Ovary (tissue), 10 donors: ENCODE measurements at places on chromosomes 1 and 21. TPM values are rescaled to one million over a fixed set of nuclear protein-coding genes. Genes with fewer than 3 reads are reported as not detected.

The CFAP107 gene
- total RNA-seq = 2.2 TPM

The C2CD4D gene
- total RNA-seq = not detected

The CCDC30 gene
- total RNA-seq = 5.8 TPM

The FAM3B gene
- 7.7 TPM for total RNA-seq

- peaks cover 9% of the 10 kb centered on the region for H3K4me1 ChIP-seq
- H3K4me3 ChIP-seq = peak within 1 kb of the TSS; percentile 74
- no peaks in the 10 kb centered on the region for H3K36me3 ChIP-seq
- no peaks in the 10 kb centered on the region for H3K27me3 ChIP-seq
- peak within 1 kb of the TSS; percentile 72 for H3K27ac ChIP-seq
These were observed at the start of gene SCP2 for GRCh38 chr1:52927212-52928014. SCP2 (plus strand) TSS chr1:52927276; CDS start chr1:52927397, 121 bp downstream.

DNA sequence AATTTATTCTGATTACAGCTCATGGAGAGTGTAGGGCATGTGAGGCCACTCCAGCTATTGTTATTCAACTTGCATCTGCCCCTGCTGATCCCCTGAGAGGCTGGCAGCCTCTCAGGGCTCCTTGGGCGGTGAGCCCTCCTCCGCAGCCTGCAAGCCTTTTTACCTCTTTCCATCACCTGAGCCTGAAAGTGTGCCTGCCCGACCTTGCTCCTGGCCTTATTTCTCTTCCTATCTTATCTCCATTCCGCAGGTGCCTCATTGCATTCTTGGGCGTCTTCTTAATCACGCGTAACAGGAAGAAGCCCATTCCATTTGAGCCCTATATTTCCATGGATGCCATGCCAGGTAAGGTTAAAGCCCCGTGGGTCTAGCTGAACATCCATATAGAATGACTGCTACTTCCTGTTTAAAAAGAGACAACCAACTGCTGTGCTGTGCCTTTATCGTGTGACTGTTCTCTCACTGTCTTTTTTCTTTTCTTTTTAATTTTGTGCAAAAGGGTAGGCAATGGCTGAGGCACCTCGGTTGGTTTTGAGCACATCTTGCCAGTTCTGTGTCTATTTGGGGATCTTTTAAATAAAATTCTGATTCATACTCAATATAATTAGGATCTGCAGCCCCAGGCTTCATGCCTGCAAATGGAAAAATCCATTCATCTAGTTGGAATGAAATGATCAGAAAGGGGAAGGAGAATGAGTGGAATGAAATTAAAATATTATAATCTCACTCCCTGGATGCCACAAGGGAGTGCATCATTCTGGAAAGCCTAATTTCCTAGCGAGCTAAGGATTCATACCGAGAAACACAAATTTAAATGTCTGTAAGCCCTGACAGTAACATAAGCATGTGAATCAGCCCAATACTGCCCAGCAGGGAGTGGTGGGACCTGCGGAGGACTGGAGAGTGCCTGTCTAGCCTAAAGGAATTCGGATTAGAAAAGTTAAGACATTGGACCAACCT is 38.6 kb upstream of the RCAN3 start:
- H3K4me1 ChIP-seq = no peaks in the 10 kb centered on the region
- no peak for DNase-seq
- H3K4me3 ChIP-seq = no peak overlapping the region
- H3K27ac ChIP-seq = no peak overlapping the region

- H3K4me3 ChIP-seq = no peak overlapping the region
- H3K27me3 ChIP-seq = no peaks in the 10 kb centered on the region
- no peak overlapping the region for H3K27ac ChIP-seq
- H3K36me3 ChIP-seq = no peaks in the 10 kb centered on the region
- H3K4me1 ChIP-seq = no peaks in the 10 kb centered on the region
These were observed 272.0 kb downstream of the BRINP3 start for GRCh38 chr1:190205713-190206112.

DNA sequence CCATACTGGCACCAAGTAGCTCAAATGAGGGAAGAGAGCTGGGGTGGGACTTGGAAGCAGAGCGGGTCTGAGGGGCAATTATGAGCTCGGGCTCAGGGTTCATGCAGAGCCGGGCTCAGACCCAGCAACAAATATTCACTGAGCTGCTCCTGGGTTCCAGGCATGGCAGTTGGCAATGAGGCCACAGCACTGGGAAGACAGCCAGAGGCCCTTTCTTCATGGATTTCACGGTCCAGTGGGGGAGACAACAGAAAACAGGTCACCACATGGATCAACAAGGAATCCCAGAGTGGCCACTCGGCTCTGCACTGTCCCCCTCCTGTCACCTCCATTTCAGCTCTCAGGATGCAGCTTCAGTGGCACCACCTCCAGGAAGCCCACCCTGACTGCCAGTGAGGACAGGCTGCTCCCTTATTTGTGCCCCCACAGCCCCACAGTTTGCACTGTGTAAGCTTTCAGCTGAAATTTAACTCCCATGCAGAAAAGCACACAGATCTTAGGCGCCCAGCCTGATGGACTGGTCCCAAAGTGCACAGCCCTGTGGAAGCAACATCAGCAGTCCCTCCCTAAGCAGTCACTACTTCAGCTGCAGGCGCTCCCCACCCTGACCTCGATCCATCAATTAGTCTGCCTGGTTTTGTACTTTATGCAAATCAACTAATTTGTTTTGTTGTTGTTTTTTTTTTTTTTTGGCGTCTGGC is 22.4 kb downstream of the ARHGEF19 start:
- DNase-seq = no peak
- H3K27me3 ChIP-seq = no peaks in the 10 kb centered on the region
- no peak overlapping the region for H3K4me3 ChIP-seq
- peaks cover 5% of the 10 kb centered on the region for H3K4me1 ChIP-seq
- H3K27ac ChIP-seq = no peak overlapping the region
- H3K36me3 ChIP-seq = no peaks in the 10 kb centered on the region

GRCh38 chr1:31238986-31239613 is 587 bp downstream of the NKAIN1 start:
- no peaks in the 10 kb centered on the region for H3K4me1 ChIP-seq
- H3K27me3 ChIP-seq = no peaks in the 10 kb centered on the region
- no peak overlapping the region for H3K4me3 ChIP-seq
- no peaks in the 10 kb centered on the region for H3K36me3 ChIP-seq
- no peak for DNase-seq
